ENCODE measurements at places on chromosomes 7 and 10.

- no peak for DNase-seq
Measured at GRCh38 chr10:102608487-102608886, 35.8 kb upstream of the TRIM8 start.

- DNase-seq = no peak
Measured at GRCh38 chr7:158837790-158838637, 8.7 kb upstream of the ESYT2 start.

- DNase-seq = no peak
Measured at GRCh38 chr10:131797626-131798025, 103.2 kb upstream of the PPP2R2D start.

DNA sequence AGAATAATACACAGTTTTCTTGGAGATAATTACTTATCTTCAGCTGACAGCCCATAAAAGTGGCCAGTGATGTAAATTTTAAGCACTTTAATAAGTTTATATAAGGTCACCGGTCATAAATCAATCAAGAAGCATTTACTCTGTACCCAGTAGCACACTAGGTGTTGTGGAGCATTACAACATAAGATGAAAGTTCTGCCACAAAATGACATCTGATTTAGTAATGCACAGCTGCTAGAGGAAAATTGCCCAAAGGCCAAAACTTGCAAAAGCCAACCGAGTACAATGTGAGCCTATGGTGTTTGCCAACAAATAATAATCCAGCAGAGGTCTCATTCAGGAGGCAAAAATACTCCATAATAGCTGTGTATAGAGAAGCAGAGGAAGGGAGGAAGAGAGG lies 63.6 kb downstream of the GPR37 start:
- DNase-seq = no peak

- DNase-seq = no peak
Measured at GRCh38 chr7:155701972-155702544, 57.6 kb downstream of the RBM33 start.

- DNase-seq = no peak
Measured at GRCh38 chr10:132354356-132355094, 22.5 kb downstream of the LRRC27 start.

DNA sequence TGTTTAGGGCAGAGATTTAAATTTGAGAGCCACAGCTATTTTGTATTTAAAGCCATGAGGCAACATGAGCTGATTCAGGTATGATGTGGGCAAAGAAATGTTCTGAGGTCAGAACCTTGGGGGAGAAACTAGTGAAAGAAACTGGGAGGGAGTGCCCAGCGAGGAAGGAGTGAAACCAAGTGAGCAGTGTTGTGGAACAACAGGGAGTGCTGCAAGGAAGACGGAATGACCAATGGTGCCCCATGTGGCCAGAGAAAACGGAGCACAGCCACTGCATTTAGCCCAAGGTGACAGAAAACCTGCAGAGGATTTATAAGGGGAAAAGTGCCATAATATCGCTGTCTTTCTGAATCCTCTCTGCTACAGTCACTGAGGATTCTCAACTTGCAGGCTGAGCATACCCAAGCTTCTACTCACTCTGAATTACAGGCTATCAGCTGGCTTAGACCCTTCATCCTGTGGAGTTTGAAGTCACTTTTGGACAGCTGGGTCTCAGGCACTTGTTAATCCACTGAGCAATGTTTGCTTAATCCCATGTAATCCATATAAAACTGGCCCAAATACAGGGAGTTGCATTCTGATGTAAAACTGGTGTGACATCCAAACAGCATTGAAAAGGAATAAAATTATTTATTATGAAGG lies 777.3 kb downstream of the CCSER2 start:
- no peak for DNase-seq

GRCh38 chr10:27947540-27947939 lies 51.3 kb downstream of the ODAD2 start:
- DNase-seq = no peak

- peak; percentile 86 for DNase-seq
Measured at GRCh38 chr7:229184-229964, 37.0 kb downstream of the FAM20C start.

DNA sequence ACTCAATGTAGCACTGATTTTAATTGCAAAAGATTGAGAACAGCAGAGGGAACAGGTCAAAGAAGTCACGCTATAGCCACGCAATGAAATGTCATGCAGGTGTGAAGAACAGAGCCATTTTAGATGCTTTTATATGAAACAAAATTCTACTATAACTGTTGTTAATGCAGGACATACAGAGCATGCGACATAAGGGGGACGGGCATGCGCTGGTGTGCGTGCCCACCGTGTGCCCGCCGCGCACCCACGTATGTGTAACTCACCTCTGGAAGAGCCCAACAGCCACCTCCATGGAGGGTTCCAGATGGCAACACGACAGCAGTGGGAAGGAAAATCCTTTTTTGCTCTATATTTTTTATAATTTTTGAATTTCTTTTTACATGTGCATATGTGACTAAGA lies 410.0 kb upstream of the RNF32 start:
- DNase-seq = no peak

DNA sequence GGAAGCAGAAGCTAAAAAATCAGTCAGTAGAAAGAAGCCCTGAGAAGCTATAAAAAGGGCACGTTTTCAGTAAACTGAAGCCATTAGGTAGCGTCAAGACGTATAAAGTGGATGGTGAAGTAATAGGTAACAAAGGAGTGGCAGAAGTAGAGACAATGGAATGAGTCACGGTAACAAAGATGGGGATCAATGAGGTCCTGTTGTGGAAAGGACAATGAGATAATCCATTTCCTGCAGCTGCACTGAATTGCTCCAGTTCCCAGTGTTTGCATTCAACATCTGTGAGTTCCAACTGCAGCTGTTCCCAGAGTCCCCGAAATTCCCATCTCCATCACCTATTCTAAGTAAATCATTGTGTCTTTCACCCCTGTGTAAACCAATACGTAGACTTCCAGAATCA lies 4.8 kb upstream of the HYCC1 start:
- no peak for DNase-seq

GRCh38 chr10:75653761-75654160 lies 222.3 kb downstream of the LRMDA start:
- DNase-seq = no peak

GRCh38 chr7:149217570-149217969 lies 21.9 kb upstream of the ZNF212 start:
- DNase-seq = no peak

GRCh38 chr10:69398466-69398865 lies 18.3 kb downstream of the TACR2 start:
- no peak for DNase-seq

Data from AG09309 (cell line).